Frontal cortex (tissue), 4 donors: ENCODE measurements at places on chromosomes 6 and 20.
A peak's percentile ranks its signal among the peaks of the same experiment; 100 is the strongest.

- DNase-seq: no peak
Observed at GRCh38 chr6:139239064-139239463, 52.7 kb downstream of the TXLNB start.

- DNase-seq: no peak
Observed at GRCh38 chr6:158413814-158414565, 101.7 kb downstream of the TULP4 start.

- DNase-seq: no peak
Observed at GRCh38 chr6:76862936-76863335, 600.4 kb downstream of the HTR1B start.

- no peak for DNase-seq
Observed at GRCh38 chr20:2849529-2849928, 9.0 kb downstream of the VPS16 start.

DNA sequence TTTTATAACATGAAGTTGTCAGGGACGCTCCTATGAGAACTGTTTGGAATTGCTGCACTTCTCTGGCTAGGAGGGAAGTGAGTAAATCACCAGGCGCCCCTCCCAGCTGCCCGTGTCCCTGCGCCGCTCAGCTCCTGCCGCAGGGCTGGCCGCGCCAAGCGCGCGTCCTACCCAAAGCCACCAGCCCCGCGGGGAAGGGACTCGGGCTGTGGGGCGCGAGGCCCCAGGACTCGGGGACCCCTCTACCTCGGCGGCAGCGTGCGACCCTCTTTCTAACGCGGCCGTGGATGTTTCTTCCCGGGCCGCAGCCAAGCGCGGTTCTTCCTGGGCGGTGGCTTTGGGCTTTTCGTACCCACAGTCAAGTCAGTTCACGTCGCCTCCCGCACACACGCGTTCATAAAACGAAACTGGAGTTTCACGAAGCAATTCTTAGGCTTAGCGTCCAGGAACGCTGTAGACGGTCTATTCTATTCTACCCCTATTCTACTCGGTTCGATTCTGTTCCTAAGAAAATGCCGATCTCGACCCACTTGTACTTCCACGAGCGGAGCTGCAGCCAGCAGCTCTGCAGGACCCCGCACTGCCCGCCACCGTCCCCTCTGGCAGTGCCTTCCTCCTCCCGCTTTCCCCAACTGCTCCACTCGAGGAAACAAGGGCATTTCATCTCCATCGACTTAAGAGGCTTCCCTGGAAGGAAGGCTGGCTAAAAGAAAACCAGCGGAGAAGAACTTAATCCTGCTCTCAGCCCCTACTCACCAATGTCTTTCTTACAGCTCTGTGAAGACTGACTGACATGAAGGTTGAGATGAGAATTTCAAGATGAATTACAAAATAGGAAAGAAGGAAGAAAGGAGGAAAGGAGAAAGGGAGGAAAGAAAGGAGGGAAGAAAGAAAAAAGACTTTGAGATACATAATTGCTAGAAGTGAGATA is 15.4 kb downstream of the FOXC1 start:
- no peak for DNase-seq

- no peak for DNase-seq
Observed at GRCh38 chr6:6892744-6893583, 214.8 kb upstream of the RREB1 start.

GRCh38 chr6:139639507-139639906 is 265.1 kb upstream of the CITED2 start:
- DNase-seq: no peak

DNA sequence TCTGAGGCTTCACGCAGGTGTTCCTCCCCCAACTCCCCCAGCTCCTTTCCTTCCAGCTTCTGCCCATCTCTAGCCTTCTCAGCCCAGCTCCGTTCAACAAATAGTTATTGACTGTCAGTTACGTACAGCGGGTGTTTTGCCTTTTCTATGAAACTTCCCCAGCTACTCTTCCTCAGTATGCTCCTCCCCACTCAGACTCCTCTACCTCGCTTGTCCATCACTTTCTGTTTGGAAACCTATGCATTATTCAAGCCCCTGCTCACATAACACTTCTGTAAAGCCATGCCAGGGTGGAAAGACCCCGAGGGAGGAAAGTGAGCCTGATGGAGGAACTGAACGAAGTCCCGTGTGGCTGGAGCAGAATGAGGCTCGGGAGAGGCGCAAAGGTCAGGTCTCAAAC is 44.2 kb upstream of the NR2E1 start:
- DNase-seq: no peak

- DNase-seq: peak; percentile 40
Observed at GRCh38 chr6:139373154-139373927, 1.1 kb downstream of the CITED2 start.

GRCh38 chr20:34143951-34144350 is 31.9 kb upstream of the EIF2S2 start:
- no peak for DNase-seq

DNA sequence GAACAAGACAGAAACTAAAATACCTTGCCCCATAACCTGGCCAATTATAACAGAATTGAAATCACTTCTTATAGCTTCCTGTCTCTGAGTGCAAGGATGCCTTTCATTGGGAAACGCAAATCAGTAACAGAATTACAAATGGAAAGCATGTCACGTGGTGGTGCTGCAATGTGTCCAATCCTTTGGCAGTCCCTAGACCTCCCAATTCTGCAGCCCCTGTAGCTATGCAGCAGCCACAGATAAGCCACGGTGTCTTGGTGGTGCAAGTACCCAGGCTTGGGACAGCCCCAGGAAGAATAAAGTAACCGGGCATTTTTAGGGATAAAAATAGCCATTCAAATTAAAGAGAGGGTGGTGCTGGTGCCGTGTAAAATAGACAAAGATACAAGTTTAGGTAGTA is 134.6 kb upstream of the CCN2 start:
- no peak for DNase-seq

GRCh38 chr6:167472148-167472547 is 147.3 kb downstream of the TTLL2 start:
- DNase-seq: no peak

DNA sequence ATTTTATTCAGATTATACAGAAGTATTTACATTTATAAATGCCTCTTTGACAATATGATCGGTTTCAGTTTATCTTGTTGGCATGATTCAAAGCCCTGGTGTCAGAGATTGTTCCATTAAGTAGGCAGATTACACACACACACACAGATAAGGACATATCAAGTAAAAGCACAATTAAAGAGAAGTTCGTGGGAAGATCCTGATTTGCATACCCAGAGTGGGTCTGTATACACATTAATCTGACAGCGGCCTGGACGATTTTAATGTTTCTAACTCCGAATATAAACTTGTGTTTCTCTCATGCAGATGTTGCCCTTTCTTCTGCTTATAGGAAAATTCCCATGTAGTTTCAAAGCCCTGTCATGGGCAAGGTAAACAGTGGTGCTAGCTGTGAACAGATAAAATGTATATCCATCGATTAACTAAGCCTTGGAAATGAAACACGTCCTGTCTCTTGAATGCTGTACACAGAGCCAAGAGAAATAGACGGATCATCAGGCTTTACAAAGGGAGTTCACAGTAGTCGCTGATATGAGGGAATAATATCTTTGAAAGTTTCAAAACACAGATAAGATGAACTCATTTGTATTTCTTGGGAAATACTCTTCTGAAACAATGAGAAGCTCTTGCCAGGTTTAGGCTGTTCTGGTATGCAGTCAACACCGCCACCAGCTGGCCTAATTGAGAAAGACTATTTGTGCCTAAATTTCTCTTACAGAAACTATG is 108.2 kb upstream of the GMDS start:
- peak; percentile 14 for DNase-seq

DNA sequence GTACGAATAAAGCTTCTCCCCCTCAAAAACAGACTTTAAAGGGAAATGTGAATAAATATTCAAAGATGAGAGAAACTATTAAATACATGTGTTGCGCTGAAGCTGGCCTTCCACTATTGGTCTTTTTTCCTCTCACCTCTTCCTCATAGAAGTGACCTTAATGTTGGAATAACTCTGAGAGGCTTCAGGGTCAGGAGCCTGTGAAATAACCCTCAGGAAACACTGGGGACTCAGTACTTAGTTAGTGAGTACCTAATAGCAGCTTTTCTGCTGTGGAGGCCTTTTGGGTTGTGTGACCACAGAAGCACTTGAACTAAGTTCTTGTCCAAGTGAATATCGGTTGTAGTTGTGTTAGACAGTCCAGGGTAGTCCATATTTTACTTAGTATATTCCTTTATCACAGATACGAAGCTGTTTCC is 799 bp upstream of the SHPRH start:
- no peak for DNase-seq

GRCh38 chr6:44179072-44179536 is 20.5 kb downstream of the CAPN11 start:
- no peak for DNase-seq

GRCh38 chr6:96917098-96917497 is 7.4 kb upstream of the KLHL32 start:
- DNase-seq: no peak

- no peak for DNase-seq
Observed at GRCh38 chr20:21796059-21796458, 90.6 kb downstream of the PAX1 start.

DNA sequence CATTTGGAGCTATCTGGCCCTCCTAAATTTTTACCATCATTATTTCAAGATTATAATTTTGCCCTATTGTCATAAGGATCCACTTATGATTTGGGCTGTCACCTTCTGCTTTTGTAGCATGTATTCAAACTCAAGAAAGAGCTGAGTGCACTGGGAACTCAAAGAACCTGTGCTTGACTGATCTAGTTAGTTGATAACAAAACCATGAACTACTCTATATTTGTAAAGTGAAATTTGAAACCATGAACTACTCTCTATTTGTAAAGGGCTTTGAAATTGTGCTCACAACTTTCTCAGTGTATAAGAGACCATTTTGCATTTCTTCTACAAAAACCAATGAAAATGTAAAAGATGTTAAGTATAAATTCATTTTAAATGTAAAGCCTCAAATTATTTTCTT is 77.5 kb upstream of the POPDC3 start:
- DNase-seq: no peak

- DNase-seq: no peak
Observed at GRCh38 chr20:33373735-33374605, 27.3 kb downstream of the CDK5RAP1 start.

GRCh38 chr20:44598423-44599305 is 16.3 kb downstream of the PKIG start:
- no peak for DNase-seq

DNA sequence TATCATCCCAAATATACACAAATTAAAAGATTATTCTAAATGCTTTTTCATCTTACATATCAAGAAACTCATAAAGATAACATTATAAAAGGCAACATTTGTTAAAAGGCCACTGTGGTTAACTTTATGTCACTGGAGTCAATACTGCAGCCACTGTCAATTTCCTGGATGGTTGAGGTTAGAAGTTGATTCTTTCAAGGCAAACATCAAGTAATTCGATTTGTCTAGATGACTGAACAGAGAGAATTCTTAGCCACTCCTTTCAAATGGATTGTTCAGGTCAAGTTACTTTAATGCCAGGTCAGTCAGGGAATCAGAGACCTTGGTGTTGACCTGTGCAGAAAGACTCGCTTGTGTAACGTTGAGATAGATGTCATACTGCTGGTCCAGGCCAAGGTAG is 44.4 kb upstream of the SIM1 start:
- no peak for DNase-seq

DNA sequence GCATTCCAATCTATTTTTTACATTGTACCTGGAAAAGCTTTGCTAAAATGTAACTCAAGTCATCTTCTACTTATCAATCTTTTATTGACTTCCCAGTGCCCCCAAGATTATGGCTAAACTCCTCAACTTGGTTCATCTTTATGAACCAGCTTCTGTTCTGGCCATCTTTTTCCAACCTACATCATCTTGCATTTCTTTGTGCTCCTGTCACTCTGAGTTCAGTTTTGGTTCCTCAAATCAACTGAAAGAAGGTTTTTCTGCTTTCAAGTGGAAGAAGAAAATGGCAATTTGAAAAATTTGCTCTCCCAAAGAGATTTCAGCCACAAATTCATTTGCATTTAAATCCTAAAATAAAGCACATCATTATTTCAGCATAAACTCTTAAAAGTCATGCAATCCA is 41.8 kb downstream of the GPX5 start:
- no peak for DNase-seq

DNA sequence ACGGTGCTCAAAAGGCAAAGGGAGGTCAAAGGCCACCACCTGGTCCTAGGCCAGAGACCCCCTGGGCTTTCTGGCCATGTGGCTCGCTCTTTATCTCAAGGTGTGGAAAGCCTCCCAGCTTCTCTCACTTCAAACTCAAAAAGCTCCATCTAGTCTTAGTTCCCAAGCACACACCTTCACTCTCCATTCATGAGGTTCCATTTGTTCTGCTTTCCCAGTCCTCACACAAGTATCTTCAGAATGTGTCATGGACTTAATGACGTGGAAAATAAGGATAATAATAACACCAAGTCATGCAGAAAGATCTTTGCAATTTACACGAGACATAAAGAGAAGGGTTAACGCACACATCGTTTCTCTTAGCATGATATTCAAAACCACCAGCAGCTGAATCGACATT is 219.3 kb downstream of the GMDS start:
- DNase-seq: no peak

DNA sequence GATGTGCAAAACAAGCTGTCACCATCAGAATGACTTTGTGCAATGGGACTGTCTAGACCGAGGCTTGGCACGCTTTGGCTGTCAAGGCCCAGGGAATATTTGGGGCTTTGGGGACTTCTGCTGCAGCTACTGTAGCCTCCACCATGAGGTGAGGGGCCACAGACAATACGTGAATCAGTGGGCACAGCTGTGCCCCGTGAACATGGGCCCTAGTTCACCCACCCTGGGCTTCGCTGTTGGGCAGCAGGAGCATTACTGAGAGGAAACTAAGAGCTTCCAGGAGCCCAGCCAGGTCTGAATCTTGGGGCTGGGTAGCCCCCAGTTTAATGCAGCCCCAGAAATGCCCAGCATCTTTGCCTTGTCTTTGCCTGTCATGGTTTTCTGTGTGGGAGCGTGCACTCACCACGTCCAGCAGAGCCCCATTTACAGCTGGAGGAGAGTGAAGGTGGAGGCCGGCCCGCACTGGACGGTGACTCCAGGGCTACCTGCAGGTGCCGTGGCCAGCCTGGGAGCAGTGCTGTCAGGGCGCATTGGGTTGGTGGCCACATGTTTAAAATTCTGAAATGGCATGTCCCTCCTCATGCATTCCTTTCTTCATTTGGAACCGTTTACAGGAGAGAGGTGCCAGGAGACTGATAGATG is 34.7 kb downstream of the DUSP22 start:
- DNase-seq: no peak

- DNase-seq: no peak
Observed at GRCh38 chr6:87099472-87099871, 4.6 kb upstream of the CGA start.

DNA sequence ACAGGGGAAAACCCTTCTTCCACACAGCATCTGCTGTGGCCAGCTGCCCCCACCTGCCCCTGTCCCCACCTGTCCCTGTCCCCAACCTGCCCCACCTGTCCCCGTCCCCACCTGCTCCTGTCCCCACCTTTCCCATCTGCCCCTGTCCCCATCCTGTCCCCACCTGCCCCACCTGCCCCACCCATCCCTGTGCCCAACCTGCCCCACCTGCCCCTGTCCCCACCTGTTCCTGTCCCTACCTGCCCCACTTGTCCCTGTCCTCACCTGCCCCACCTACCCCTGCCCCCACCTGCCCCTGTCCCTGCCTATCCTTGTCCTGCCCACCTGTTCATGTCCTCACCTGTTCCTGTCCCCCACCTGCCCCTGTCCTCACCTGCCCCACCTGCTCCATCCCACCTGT is 6.4 kb upstream of the MYT1 start:
- DNase-seq: no peak
